ENCODE measurements at places on chromosomes 7 and 10.

GRCh38 chr7:114190387-114190786 lies 224.2 kb upstream of the FOXP2 start:
- no peak for DNase-seq

DNA sequence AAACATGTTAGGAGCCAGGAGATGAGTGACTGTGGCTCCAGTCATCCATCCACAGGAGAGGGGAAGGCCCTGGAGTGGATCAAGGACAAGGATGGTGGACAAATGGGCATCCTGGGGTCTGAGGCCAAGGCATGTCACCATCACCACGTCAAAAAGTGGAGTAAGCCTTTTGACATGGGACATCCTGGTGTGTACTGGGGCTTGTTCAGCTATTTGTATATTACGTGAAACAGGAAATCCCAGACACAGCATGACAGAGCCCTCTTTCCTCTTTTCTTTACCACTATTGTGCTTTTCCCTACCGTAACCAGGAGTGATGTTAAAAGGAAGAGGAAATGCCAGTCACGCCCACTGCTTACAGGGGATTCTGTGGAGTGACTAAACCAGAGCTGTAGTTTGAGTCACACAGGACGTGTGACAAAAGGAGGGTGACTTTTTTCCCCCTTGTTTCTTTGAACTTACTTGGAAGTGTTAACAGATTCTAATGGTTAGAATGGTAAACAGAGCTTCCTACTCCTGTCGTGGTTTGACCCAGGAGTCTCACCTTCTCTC lies 15.4 kb downstream of the ACSL5 start:
- no peak for DNase-seq

DNA sequence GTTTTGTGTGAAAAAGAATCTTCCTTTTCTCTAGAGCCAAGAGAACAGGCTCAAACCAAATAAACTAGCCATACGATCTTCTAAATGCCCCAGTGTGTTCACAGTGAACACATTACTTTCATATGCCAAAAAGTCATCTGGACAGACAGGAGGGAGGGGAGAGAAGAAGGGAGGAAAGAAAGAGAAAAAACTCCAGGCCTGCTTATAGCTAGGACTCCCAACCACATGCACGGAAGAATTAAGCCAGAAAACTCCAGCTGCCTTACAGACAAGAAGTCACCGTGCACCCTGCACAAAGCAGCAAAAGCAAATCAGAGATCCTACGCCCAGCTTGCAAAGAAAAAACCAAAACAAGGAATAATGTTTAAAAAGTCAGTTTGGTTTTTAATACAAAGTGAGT lies 34.3 kb downstream of the SNX8 start:
- no peak for DNase-seq

DNA sequence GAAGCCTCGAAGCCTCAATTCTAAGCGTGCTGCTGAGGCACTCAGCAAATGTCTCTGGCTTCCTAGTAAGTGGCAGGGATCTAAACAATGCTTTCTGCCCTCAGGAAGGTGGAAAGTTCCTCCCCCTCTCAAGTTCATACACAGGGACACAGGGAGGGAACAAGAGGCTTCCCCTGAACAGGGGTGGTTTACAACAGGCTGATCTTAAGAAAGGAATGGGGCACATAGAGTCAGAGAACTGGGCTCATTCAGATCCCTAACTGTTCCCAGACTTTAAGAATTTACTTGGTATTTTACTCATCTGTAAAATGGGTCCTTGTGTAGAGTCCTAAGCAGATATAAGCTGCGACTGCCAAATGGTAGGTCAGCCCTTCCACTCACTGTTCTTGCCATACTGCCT lies 2.5 kb downstream of the TNS3 start:
- DNase-seq: no peak

GRCh38 chr7:123435080-123435700 lies 99.2 kb downstream of the IQUB start:
- no peak for DNase-seq

GRCh38 chr10:87920538-87920937 lies 57.1 kb downstream of the PTEN start:
- no peak for DNase-seq

DNA sequence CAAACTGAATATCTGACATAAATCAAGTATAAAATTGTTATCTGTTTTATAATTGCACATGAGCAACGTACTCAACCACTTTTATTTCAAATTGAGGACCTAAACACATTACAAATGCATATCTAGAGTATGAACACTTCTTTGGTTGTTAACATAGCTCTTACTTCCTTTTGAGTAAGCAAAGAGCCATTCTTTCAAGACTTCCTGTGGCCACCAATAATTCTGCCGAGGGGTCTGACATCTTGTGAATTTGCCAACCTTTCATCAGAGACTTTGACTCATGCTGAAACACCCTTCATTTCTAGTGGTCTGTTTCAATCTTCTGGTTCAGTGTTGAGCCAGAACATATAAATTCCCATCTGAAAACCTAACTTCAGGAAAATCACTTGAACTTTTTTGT lies 59.4 kb downstream of the CDK14 start:
- no peak for DNase-seq

DNA sequence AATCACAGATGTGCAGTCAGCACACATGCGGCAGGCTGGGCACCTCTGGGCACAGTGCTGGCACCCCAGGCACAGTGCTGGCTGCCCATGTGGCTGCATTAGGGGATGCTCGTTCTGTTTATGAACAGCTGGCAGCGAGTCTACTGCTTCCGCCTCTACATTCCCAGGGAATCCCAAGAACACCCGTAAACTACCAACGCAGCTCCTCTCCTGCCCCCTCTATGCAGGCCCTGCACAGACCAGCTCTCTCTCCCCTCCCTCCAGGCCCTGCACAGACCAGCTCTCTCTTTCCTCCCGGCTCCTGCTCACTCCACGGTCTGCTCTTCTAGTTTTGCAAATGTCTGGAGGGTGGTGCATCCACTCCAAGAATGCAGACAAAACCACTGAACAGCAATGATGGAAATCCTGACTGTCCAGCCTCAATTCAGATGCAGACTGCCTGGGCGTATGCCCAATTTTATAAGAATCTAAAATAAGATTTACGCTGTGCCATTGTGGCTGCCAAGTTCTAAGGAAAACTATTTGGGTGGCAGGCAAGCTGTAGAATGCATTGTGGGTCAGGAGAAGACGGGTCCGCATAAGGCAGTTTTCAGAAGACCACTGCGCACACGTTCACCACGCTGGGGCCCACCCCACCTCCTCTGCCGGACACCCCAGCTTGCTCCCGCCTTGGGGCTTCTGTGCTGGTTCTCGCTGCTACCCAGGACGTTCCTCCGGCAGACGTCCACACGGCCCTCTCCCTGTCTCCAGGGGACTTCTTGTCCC lies 234.6 kb downstream of the ZMYND11 start:
- DNase-seq: no peak

GRCh38 chr10:32950591-32951108 lies 7.4 kb downstream of the ITGB1 start:
- DNase-seq: no peak

- DNase-seq: no peak
Observed at GRCh38 chr10:6010569-6010968, 33.2 kb upstream of the IL15RA start.

GRCh38 chr10:85995791-85996190 lies 370.8 kb downstream of the GRID1 start:
- no peak for DNase-seq

- DNase-seq: no peak
Observed at GRCh38 chr7:34090816-34091215, 185.5 kb downstream of the BMPER start.

GRCh38 chr10:116763440-116763839 lies 21.1 kb upstream of the HSPA12A start:
- no peak for DNase-seq

- no peak for DNase-seq
Observed at GRCh38 chr10:88893611-88894010, 13.6 kb downstream of the STAMBPL1 start.

GRCh38 chr10:126331101-126331500 lies 57.2 kb downstream of the ADAM12 start:
- DNase-seq: no peak

DNA sequence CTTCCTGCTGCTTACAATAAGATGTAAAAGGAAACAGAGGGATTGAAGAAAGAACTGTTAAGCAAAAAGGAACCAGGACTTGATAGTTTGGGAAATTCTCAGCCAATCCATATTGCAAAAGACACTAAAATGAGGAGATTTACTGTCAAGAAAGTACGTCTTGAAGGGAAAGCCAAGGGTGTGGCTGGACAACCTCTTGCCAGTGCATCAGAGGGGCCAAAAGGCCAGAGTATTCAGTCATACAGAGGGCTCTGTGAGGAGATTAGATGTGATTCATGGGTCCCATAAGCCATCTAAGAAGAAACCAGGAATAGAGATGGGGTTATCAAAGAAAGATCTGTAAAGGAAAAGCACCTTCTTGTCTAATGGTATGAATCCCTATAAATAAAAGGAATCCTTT lies 25.4 kb upstream of the NPVF start:
- DNase-seq: no peak

GRCh38 chr7:12475362-12476063 lies 71.8 kb upstream of the VWDE start:
- DNase-seq: no peak

DNA sequence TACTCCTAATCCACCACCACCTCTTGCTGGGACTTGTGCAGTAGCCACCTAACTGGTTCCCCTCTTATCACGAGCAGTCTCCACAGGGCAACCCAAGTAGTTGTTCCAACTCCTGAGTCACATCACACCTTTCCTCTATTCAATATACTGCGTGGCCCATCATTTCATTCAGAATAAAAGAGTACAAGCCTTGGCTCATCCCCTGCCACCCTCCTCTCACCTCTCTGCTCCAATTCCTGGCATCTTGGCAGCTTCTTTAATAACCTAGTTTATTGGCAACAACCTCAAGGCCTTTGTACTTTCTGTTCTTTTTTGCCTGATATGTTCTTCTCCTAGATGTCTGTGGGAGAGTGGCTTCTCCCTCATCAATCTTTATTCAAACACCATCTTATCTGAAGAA lies 199.4 kb downstream of the KIAA1217 start:
- no peak for DNase-seq

DNA sequence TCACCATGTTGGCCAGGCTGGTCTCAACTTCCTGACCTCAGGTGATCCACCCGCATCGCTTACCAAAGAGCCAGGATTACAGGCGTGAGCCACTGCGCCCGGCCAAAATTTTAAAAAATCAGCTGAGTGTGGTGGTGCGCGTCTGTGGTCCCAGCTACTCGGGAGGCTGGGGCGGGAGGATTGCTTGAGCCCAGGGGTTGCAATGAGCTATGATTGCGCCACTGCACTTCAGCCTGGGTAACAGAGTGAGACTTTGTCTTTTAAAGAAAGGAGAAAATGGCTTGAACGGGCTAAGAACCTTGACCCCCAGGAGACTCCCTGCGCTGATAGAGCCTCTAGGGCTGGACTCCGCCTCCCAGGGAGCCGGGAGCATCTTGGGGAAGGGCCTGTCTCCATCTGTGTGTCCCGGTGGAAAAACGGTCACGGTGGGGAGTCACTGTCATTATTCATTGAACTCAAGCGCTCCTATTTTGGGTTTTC lies 760 bp upstream of the KCTD7 start:
- DNase-seq: no peak

- DNase-seq: no peak
Observed at GRCh38 chr10:22693371-22693784, 21.0 kb downstream of the PIP4K2A start.

GRCh38 chr10:51321980-51322379 lies 247.7 kb downstream of the PRKG1 start:
- DNase-seq: no peak

DNA sequence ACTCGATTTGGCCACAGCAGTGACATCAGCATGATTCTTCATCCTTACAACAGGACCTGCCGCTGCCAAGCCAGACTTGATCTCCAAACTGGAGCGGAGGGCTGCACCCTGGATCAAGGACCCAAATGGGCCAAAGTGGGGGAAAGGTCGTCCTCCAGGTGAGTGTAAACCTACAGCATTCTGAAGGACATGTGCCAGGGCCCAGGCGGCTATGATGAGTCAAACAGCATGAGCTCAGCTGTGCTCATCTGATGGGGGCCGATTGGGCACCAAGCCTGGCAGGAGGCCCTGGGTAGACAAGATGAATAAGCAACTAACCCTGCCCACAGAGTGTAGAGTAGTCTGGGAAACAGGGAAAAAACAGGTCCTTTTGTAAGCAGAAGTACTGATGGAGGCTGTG lies 14.4 kb upstream of the ATP6V0E2 start:
- DNase-seq: no peak

- no peak for DNase-seq
Observed at GRCh38 chr10:61812052-61812721, 89.3 kb upstream of the ARID5B start.

- DNase-seq: no peak
Observed at GRCh38 chr7:106376026-106376799, 91.4 kb upstream of the NAMPT start.

GRCh38 chr10:73251683-73252444 lies 580 bp downstream of the MRPS16 start:
- DNase-seq: no peak

GRCh38 chr10:55287346-55287745 lies 486.3 kb upstream of the PCDH15 start:
- DNase-seq: no peak

DNA sequence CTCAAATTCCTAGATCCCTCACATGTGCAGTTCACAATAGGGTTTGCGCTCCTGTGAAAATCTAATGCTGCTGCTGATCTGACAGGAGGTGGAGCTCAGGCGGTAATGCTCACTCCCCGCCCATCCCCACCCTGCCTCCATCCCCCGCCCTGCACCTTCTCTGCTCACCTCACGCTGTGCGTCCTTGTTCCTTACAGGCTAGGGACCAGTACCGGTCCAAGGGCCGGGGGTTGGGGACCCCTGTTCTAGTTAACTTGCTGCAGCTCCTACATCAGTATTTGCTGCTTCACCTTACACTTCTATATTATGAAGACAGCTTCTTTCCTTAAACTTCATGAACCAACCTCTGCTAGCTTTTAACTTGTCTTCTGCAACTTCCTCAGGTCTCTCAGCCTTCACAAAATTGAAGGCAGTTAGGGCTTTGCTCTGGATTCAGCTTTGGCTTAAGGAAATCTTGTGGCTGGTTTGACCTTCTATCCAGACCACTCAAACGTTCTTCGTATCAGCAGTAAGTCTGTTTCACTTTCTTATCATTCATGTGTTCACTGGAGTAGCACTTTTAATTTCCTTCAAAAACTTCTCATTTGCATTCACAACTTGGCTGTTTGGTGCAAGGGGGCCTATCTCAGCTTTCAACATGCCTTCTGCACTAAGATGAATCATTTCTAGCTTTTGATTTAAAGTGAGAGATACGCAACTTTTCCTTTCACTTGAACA lies 1.7 kb upstream of the TNKS2 start:
- peak; percentile 13 for DNase-seq

- no peak for DNase-seq
Observed at GRCh38 chr10:93565446-93565845, 1.0 kb upstream of the FFAR4 start.

GRCh38 chr10:52056291-52056690 lies 257.8 kb upstream of the DKK1 start:
- no peak for DNase-seq

- no peak for DNase-seq
Observed at GRCh38 chr10:62243647-62243997, 25.0 kb downstream of the RTKN2 start.

GRCh38 chr7:156547884-156548561 lies 92.6 kb upstream of the RNF32 start:
- no peak for DNase-seq
